Stimulated activated CD4-positive, alpha-beta T cell treated with anti-CD3 and anti-CD28 coated beads, Interleukin-15, amount 100 ng/mL, for 24 hours (primary cell): ENCODE measurements at places on chromosomes 2 and 18.

GRCh38 chr2:159468257-159468656 lies 148.1 kb downstream of the BAZ2B start:
- no peak for DNase-seq

DNA sequence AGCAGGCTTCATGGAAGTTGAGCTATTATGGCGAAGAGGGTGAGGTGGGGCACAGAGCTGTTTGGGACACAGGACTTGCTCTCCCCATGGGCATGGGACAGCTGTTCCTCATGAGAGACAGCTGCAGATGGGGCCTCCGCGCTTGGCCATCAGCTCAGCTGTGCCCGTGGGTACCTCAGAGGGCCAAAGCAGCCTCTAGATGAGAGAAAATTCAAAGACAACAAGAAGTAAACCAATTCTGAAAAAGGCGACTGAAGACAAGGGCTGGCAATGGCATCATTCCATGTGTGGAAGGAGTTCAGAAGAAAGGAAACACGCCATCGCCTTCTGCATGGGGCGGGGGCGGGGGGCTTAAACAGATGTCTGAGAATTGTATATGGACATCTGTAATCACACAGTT lies 136.2 kb downstream of the BCL2 start:
- no peak for DNase-seq

DNA sequence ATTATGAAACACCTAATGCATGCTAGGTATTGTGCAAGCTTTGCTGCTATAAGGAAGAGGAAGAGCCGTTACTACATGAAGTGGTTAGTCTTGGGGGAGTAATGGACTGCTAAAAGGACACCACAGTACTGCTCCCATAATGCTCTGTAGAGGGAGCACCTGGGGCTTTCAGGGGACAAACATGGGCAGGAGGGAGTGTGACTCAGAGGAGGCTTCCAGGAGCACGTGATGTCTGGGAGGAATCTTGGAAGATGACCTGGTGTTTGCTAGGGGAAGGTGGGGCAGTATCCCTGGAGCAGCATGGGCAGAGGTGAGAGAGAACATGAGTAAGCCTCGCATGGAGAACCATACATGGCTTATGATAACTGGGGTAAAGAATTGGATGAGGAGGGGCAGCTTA lies 18.8 kb downstream of the MAPK4 start:
- no peak for DNase-seq

- no peak for DNase-seq
Observed at GRCh38 chr2:15096873-15097272, 464.3 kb downstream of the NBAS start.

- DNase-seq: no peak
Observed at GRCh38 chr18:8194431-8194830, 414.8 kb upstream of the RAB12 start.

GRCh38 chr2:155839991-155840390 lies 492.5 kb downstream of the NR4A2 start:
- no peak for DNase-seq

- no peak for DNase-seq
Observed at GRCh38 chr2:161709428-161709827, 85.2 kb downstream of the SLC4A10 start.

DNA sequence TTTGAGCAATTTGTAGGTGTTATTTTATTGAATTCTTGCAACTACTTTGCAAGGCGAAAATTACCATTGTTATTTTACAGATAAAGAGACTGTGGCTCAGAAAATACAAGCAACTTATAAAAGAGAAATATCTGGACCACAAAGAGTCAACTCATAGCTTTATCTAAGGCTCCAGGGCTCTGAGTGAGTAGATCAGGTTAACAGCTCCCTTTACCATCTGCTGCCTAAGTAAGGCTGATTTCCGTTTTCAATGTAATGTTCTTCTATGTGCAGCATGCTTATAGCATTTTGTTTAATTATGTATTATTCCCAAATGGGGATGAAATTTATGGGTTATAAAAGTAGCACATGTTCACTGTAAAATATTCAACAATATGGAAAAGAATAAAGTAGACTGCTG lies 299.1 kb upstream of the TNP1 start:
- no peak for DNase-seq

DNA sequence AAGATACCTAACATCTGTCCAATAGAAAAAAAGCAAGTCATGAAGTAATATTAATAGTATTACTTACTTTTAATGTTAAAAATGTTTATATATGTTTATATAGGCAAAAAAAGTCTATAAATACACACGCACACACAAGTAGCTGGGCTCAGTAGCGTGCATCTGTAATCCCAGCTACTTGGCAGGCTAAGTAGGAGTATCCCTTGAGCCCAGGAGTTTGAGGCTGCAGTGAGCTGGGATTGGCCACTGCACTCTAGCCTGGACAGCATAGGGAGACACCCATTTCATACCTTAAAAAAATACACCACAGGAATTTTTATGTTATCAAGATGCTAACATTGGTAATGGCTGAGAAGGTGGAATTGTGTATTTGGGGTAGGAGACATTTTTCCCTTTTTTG lies 17.4 kb upstream of the AFTPH start:
- no peak for DNase-seq

GRCh38 chr18:48404716-48405507 lies 4.3 kb downstream of the ZBTB7C start:
- peak; percentile 10 for DNase-seq

GRCh38 chr2:212194396-212194795 lies 344.2 kb downstream of the ERBB4 start:
- DNase-seq: no peak

DNA sequence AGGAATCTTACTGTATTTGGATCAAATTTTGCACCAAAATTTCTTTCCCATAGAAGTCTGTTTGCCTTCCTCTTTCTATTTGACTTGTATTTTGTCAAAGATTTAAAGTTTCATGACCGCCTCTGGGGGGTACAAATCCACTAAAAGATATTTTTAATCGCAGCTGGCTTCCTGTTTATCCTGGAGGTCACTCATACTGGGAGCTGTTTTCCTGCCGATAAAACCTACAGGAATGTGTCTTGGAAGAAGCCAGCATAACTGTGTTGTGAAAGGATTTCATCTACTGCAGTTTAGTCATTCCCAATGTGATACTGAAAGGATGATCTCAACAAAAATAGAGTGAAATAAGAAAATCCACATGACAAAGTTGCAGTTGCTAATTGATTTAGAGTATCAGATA lies 184.0 kb downstream of the RIT2 start:
- DNase-seq: no peak

GRCh38 chr2:187917535-187917934 lies 363.3 kb upstream of the TFPI start:
- no peak for DNase-seq

- DNase-seq: no peak
Observed at GRCh38 chr2:167784084-167784425, 463.3 kb downstream of the STK39 start.

DNA sequence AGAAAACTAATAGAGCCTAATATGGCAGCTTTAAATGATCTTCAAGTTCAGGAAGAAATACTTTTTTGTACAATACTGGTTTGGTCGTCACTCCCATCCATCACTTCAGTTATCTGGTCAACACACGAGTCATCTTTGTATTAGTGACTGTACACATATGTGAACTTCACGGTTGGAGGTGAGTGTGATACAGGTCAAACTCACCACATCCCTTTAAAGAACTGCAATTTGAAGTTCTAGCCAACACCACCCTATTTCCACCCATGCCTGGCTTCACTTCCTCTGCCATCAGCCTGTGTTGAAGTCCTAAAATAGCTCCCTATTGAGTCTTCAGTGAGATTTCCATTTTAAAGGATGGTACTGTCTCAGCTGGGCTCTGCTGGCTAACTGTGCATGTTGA lies 361.9 kb downstream of the TXNL1 start:
- no peak for DNase-seq

DNA sequence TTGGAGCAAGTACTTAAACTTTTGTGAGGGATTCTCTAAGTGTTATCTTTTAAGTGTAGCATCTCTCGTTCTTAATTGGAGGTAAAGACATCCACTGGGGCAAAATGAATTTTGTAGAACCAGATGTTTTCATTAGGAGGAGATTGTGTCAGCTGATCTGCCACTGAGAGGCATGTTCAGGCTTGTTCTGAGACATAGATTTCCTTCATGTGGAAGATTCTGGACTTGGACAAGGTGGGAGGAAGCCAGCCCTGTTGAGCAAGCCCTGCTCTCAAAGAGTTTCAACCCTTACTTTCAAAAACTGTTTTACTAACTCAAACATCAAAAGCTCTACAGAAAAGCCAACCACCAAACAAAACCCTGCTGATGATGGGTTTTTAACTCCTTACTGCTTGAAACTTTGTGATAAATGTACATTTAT lies 6.5 kb downstream of the MAP4K4 start:
- DNase-seq: peak; percentile 33

GRCh38 chr18:50850307-50851065 lies 28.4 kb upstream of the ME2 start:
- DNase-seq: no peak

DNA sequence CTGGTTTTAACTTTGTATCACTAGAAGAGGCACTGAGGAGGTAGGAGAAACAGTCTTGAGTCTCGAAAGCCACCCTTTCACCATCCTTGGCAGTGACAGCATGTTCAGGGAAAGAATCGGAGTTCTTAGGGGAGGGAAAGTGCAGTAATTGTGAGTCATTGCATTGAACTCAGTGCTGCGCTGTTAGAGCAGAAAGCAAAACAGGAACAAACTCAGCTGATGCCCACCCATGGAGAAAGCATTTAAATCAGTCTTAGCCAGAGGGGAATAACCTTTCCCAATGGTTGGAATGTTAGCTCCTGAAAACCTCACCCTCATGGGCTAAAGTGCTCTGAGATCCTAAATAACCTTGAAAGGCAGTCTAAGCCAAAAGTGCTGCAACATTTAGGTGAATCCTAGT lies 845.6 kb upstream of the CNTNAP5 start:
- DNase-seq: no peak

- no peak for DNase-seq
Observed at GRCh38 chr18:36627637-36628036, 201.2 kb downstream of the TPGS2 start.

DNA sequence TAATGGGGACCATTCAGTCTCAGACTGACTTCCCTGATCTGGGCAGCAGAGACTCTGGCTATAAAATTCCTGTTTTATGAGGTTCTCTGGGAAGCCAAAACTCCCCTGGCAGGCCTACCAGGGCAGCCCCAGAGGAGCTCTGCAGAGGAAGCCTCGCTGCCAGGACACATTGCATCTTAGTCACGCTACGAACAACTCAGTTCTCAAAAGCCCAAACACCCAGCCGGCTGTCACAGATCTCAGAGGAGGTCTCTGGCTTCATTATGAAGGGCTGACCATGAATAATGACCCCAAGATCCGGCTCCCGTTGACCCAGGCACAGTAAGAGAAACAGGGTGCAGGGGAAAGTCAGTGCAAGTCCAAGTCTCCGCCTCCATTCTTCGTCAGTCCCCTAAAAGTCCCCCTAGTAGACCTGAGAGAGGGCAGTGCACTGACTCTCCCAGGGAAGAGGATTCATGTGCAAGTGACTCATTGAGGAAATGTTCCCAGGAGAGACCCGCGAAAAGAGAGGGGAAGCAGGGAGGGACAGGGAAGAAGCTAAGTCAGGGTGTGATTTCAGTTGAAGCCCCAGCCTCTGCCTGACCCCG lies 212.3 kb downstream of the CYP26B1 start:
- no peak for DNase-seq
